ENCODE measurements at places on chromosomes 13 and 19.

- no peak for DNase-seq
Measured at GRCh38 chr13:58950911-58951310, 1212.8 kb downstream of the DIAPH3 start.

DNA sequence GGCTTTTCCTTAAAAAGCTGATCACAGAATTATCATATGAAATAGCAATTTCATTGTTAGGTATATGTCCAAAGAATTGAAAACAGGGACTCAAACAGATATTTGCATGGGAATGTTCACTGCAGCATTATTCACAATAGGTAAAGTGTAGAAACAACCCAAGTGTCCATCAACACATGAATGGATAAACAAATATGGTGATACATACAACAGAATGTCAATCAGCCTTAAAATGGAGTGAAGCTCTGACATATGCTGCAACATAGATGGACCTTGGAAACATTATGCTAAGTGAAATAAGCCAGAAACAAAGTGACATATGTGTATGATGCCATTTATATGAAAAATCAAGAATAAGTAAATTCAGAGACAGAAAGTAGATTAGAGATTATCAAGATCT, 6.1 kb upstream of the CEACAM1 start:
- no peak for DNase-seq

DNA sequence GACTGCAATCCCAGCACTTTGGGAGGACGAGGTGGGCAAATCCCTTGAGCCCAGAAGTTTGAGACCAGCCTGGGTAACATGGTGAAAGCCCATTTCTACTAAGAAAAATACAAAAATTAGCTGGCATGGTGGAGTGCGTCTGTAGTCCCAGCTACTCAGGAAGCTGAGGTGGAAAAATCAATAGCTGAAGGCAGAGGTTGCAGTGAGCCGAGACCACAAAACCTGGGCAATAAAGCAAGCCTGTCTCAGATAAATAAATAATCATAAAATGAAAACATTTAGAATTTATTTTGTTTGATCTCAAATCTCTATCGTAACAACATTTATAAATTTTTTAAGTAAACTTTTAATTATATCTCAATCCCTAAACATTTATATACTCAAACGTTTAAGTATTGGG, 36.6 kb downstream of the USP12 start:
- DNase-seq: no peak

DNA sequence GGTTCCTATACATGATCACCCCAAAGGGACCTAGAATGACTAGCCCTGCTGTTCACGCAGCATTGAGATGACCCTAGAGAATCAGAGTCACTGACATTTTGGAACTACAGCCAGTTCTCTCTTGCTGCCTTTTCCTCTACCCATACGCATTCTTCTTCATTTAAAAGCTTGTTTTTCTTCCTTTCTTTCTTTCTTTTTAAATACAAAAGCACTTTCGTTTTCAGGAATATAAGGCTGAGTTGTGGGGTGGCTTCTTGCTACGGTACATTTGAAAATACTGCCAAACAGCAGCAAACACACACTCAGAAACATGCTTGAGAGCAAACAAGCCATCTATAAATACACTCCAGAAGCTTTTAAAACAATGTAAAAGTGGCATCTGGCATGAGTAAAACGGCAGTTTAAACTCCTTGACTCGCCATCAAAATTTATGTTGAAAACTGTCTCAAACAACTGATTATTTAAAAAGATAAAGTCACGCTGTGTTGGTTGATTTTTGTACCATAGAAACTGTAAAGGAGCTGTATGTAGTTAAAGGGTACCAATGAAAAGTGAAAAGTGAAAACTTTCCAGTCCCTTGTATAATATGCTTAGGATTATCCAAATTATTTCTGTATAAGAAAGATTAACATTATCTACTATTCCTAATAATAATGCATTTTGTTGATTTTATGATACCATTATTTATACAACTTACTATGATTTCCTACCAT, 95.6 kb downstream of the PCDH9 start:
- DNase-seq: no peak

- DNase-seq: no peak
Measured at GRCh38 chr13:111508902-111509509, 188.6 kb downstream of the TEX29 start.

DNA sequence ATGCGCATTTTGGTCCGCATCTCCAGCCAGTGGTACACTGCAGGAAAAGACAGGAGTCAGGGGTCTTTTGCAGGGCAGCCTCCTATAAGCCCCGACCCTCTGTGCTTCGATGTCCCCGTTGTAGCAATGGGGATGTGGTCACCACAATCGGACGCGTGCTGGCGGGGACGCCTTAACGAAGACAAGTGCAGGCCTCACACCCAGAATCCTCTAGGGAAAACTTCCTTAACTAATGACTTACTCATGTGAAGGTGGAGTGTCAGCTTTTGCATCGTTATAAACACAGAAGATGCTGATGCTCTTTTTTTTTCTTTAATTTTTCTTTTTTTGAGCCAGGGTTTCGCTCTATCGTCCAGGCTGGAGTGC, 22.1 kb downstream of the VASP start:
- no peak for DNase-seq

DNA sequence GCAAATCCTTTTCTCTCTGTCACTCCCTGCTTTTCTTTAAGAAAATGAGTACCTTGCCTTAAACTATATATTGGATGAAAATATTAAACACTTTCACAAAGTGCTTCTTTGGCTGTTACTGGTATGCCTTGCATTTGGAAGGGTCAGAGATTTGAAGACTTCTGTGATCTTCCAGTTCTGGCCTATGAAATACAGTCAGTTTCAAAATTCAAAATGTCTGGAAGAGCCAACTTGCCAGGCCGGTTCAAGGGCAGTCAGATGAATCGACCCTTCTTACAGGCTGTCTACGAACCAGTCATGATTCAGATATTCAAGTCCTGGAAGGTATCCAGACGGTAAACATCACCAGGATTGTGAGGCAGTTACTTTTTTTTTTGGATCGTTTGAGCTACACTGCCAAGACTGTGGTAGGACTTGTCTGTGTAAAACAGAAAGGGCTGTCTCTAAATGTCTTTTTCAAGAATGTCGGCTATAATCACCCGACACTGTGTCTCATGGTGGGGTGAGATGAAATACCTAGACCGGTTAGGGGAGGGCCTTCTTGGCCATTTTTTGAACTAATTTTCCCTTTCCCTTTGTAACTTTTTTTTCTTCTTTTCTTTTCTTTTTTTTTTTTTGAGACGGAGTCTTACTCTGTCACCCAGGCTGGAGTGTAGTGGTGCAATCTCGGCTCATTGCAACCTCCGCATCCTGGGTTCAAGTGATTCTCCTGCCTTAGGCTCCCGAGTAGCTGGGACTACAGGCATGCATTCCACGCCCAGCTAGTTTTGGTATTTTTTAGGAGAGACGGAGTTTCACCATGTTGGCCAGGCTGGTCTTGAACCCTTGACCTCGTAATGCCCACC, 11.2 kb downstream of the ACTN4 start:
- DNase-seq: no peak

DNA sequence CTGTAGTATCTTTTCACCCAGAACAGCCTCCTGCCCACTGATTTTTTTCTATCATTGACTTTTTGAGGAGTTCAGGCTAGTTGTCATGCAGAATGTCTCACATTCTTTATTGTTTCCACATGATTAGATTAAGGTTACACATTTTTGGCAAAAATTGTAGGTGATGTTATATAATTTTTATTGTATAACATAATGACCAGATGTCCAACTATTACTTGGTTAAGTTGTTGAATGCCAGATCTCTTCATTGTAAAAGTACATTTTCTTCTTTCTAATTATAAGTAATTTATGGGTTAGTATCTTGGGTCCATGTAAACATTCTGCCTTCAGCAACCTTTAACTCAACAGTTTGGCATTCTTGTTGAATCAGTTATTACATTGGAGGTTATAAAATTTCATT, 138.4 kb downstream of the POSTN start:
- DNase-seq: no peak

DNA sequence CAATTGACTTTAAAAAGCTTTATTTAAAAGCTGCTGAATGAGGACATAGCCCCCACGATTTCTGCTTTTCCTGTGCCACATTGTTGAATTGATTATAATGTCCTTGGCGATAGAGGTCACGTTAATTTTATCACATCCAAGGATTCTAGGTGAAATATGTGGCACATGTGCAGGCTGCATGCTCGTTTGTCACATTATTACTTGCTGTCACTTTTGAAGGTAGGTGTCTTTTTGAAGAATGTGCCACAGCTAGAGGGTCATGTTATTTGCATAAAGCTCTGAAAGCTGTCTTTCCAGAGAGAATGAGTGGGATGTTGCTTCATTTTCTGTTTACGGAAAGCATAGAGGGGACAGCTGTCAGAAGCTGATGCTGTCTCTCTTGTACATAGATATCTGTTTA, 927.6 kb upstream of the ATXN8OS start:
- no peak for DNase-seq

DNA sequence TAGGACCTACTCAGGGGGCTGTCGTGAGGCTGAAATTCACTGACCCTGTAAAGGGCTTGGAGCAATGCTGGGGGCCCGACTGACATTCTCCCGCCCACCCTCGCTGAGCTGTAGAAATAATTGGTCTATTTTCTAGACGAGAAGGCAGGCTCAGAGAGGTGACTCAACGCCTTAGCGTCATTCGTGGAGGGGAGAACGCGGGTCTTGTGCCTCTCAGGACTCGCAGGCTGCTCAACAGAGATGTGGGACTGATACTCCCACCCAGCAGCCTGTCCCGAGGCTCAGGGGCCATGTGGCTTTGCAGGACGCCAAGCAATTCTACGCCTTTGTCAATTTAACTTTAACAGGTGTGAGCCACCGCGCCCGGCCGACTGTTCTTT, 23.6 kb upstream of the ASPDH start:
- no peak for DNase-seq

GRCh38 chr19:40089462-40089861, 1.3 kb downstream of the ZNF780A start:
- no peak for DNase-seq

- DNase-seq: no peak
Measured at GRCh38 chr13:45316338-45316737, 24.6 kb downstream of the TPT1 start.

DNA sequence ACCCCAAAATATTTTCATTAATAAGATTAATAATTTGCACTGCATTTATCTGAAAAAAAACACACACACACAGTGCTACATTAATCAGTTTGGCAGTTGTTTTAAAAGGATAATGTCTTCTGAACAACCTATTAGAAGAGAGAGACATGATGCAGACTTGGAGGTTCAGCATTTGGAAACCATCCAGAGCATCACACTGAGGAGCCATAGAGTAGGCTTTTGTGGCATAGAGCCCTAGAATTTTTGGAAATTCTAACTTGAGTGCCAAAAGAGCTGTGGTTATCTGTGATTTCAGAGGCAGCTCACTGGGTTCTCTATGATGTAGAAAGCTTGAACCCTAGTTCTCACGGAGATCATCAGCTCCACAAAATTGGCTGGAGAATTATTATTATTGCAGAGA, 90.2 kb downstream of the RFC3 start:
- DNase-seq: no peak

GRCh38 chr13:67161176-67161575, 69.0 kb downstream of the PCDH9 start:
- no peak for DNase-seq

- no peak for DNase-seq
Measured at GRCh38 chr13:102198418-102199311, 203.2 kb downstream of the FGF14 start.

DNA sequence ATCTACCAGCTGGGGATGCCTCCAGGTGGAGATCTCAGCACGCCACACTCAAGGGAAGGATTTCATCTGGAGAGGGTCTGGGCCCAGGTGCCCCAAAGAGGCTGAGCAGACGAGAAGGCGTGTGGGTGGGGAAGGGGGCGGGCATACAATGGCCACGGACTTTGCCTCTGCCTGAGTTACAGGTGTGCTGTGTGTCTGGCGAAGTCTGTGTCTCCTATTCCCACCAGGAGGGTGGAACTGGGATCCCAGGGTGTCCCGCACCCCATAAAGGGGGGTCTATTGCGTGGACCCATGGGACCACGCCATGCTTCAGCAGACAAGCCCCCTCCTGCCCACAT, 3.6 kb downstream of the TLE2 start:
- no peak for DNase-seq

GRCh38 chr19:1058112-1058511, 8.9 kb upstream of the ARHGAP45 start:
- no peak for DNase-seq

DNA sequence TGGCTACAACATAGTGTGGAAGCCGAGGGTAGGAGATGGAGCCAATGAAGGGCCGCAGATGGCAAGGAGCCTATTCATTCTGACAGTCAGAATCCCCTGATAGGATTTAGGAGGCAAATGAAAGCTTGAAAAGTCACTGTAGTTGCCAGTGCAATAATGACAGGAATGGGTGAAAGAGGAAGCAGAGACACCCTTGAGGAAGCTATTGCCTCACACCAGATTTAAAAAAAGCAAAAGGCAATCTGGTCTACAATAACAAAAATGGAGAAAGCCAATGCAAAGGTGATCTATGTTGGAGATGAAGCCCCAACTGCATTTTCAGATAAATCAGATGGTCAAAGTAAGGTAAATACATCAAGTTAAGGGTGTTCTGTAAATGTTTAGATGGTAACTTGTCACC, 158.5 kb downstream of the TUBA3C start:
- no peak for DNase-seq

DNA sequence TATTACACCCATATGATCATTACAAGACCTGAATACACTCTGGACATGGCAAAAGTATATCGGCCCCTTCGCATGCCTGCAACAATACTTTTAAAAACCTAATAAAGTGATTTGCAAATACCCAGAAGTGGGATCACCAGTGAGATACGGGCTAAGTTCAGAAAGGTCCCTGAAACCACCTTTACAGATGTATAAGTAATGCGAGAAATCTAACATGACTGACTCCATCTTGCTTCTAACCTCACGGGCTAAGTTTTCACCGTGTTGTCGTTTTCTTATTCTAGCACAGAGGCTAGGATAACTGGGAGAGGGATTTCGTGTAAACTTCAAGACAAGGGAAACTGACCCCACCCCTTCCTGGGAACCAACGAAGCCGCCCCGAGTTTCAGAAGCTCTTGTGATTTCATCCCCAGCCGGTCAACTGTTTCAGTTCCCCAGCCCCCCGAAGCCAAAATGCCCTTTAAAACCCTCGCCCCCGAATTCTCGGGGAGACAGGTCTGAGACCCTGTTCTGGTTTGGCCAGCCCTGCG, 703 bp downstream of the NEK3 start:
- no peak for DNase-seq

DNA sequence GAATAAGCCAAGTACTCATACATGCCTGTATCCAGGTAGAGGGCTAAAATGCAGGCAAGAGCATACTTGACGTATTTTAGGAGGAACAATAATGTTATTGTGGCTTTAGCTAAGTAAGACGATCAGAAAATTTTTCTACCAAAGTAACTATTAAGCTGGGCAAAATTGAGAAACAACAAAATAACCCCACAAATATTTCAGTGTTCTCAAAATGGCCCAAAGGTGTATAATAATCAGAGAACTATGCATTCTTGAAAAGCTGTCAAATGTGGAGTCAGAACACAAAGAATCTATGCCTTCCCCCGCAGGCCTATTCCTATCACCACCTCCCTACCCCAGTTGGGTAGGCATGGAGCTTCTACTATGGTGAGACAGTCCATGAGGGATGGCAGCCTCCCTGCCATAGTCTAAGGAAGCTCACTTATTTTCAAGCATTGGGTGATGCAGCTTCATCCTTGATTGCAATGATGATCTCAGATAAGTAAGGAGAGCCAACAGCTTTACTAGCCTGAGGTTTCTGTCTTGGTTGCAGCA, 1132.5 kb upstream of the SPRY2 start:
- no peak for DNase-seq
